Heart right ventricle (tissue), 16 donors: ENCODE measurements at places on chromosomes 12 and 14. TPM values are rescaled to one million over a fixed set of nuclear protein-coding genes. Genes with fewer than 3 reads are reported as not detected.

Gene KRT6C
- total RNA-seq = not detected

Gene NINJ2
- 9.2 TPM for total RNA-seq

Gene G2E3
- 7.4 TPM for total RNA-seq

Gene RDH12
- total RNA-seq = not detected

Gene CPSF2
- 47.4 TPM for total RNA-seq

Gene HOMEZ
- total RNA-seq = 9.8 TPM

Gene CMA1
- not detected for total RNA-seq

Gene CRACR2A
- total RNA-seq = 6.2 TPM

Gene PDZRN4
- 0.28 TPM for total RNA-seq

Gene DTX1
- 1.7 TPM for total RNA-seq

Gene MMP17
- total RNA-seq = 0.67 TPM

Gene KCNH5
- total RNA-seq = not detected

Gene RND1
- total RNA-seq = 1.1 TPM

Gene SYNDIG1L
- 0.15 TPM for total RNA-seq

GRCh38 chr14:53153702-53154112 lies 584 bp upstream of the DDHD1 start:
- H3K4me3 ChIP-seq = peak overlapping the region; percentile 92
- H3K36me3 ChIP-seq = no peaks in the 10 kb centered on the region

GRCh38 chr12:22899184-22899583 lies 274.2 kb downstream of the ETNK1 start:
- no peak overlapping the region for H3K27ac ChIP-seq
- no peaks in the 10 kb centered on the region for H3K27me3 ChIP-seq
- DNase-seq = no peak

- peak overlapping the region; percentile 30 for H3K27ac ChIP-seq
- H3K27me3 ChIP-seq = no peaks in the 10 kb centered on the region
- no peak overlapping the region for H3K4me3 ChIP-seq
- peaks cover 9% of the 10 kb centered on the region for H3K4me1 ChIP-seq
- H3K36me3 ChIP-seq = peaks cover 97% of the 10 kb centered on the region
Observed at GRCh38 chr12:45406988-45407850, 191.3 kb downstream of the ANO6 start.

GRCh38 chr12:87861791-87862190 lies 167.4 kb downstream of the C12orf50 start:
- no peak for DNase-seq
- no peak overlapping the region for H3K27ac ChIP-seq
- no peak overlapping the region for H3K4me3 ChIP-seq
- no peaks in the 10 kb centered on the region for H3K4me1 ChIP-seq

GRCh38 chr14:71400871-71401321 lies 493.6 kb downstream of the PCNX1 start:
- no peaks in the 10 kb centered on the region for H3K36me3 ChIP-seq
- H3K27ac ChIP-seq = no peak overlapping the region
- no peak overlapping the region for H3K4me3 ChIP-seq
- no peaks in the 10 kb centered on the region for H3K27me3 ChIP-seq

- DNase-seq = no peak
- no peaks in the 10 kb centered on the region for H3K36me3 ChIP-seq
- H3K4me1 ChIP-seq = no peaks in the 10 kb centered on the region
- no peaks in the 10 kb centered on the region for H3K27me3 ChIP-seq
- H3K4me3 ChIP-seq = no peak overlapping the region
- H3K27ac ChIP-seq = no peak overlapping the region
Observed at GRCh38 chr14:52402812-52403526, 88.9 kb downstream of the PTGER2 start.

- DNase-seq = no peak
- H3K27ac ChIP-seq = no peak overlapping the region
- no peaks in the 10 kb centered on the region for H3K36me3 ChIP-seq
Observed at GRCh38 chr12:63206909-63207308, 55.9 kb upstream of the AVPR1A start.

- no peaks in the 10 kb centered on the region for H3K27me3 ChIP-seq
- DNase-seq = no peak
- H3K4me1 ChIP-seq = peaks cover 26% of the 10 kb centered on the region
- H3K27ac ChIP-seq = no peak overlapping the region
Observed at GRCh38 chr12:94100211-94100627, 48.2 kb upstream of the PLXNC1 start.

DNA sequence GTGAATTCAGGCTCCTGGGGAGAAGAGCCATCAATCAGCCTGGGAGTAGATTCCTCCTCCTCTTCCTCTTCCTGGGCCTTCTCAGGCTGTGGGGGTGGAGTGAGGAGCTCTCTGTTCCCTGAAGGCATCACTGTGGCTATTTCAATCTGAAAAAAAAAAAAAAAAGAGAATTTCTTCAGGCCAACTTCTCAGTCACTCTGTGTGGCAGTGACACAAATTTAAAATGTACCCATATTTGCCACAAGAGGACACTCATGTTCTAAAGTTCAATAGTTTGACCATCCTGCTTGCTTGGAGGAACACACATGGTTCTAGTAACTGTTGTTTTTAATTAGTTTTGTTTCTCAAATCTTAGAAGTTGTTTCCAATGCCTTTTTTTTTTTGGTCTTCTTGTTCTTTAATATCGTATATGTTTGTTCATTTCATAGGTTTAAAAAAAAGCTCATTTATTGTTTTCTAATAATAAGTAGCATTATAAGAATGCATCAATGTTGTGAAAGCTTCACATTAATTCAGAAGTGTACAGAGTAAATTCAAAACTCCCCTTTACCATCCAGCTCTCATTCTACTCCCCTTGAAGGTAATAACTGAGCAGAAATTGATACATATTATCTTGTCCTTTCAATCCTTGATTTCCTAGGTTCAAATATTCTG lies 23.3 kb upstream of the CCER1 start:
- peak; percentile 15 for DNase-seq
- H3K4me1 ChIP-seq = no peaks in the 10 kb centered on the region
- H3K36me3 ChIP-seq = no peaks in the 10 kb centered on the region
- H3K27me3 ChIP-seq = no peaks in the 10 kb centered on the region

- H3K27me3 ChIP-seq = no peaks in the 10 kb centered on the region
- no peaks in the 10 kb centered on the region for H3K36me3 ChIP-seq
- H3K4me1 ChIP-seq = no peaks in the 10 kb centered on the region
- no peak for DNase-seq
- no peak overlapping the region for H3K27ac ChIP-seq
Observed at GRCh38 chr14:66231820-66232219, 254.4 kb upstream of the CCDC196 start.

- no peaks in the 10 kb centered on the region for H3K27me3 ChIP-seq
- no peak overlapping the region for H3K27ac ChIP-seq
- no peak for DNase-seq
- H3K36me3 ChIP-seq = peaks cover 79% of the 10 kb centered on the region
Observed at GRCh38 chr12:132653567-132654290, 33.4 kb downstream of the POLE start.

GRCh38 chr14:20935303-20935984 lies 19.8 kb upstream of the RNASE2 start:
- no peak for DNase-seq
- no peaks in the 10 kb centered on the region for H3K36me3 ChIP-seq
- H3K4me3 ChIP-seq = no peak overlapping the region
- no peak overlapping the region for H3K27ac ChIP-seq
- H3K27me3 ChIP-seq = peaks cover 12% of the 10 kb centered on the region
- H3K4me1 ChIP-seq = no peaks in the 10 kb centered on the region

DNA sequence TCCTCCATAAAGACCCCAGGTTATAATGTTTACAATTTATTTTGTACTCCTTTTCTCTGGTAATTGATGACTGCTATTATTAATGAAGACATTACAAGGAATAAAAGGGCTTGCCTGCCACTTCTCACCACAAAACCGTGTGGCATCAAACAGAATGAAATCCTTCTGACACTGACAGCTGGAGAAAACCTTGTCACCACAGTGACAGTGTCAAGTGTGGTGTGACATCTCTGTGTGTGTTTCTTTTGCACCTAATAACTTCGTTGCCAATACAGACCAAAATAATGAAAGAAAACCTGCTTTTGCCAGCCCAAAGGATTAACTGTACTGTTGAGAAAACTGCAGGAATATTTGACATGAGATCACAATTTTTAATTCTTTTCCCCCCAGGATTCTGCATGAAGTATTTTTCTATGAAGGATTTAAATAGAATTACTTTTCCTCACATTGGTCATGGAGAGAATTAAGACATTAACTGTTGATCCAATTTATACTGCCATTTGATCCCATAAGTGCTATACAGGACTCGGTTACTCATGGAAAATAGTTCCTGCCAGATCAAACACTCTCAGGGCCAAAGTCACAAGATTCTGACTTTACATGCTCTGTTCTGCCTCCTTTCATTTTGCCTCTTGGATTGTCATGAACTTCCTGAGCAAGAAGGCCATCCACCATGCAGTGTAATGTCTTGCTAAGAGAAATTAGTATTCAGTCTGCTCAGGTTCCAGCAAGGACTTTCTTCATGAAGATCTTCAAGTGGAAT lies 60.4 kb upstream of the IFNG-AS1 start:
- peaks cover 9% of the 10 kb centered on the region for H3K4me1 ChIP-seq
- peak overlapping the region; percentile 70 for H3K27ac ChIP-seq
- no peak for DNase-seq
- H3K36me3 ChIP-seq = no peaks in the 10 kb centered on the region
- no peak overlapping the region for H3K4me3 ChIP-seq

GRCh38 chr14:49056021-49056420 lies 530.2 kb downstream of the RPS29 start:
- H3K27me3 ChIP-seq = no peaks in the 10 kb centered on the region
- no peaks in the 10 kb centered on the region for H3K4me1 ChIP-seq
- no peak overlapping the region for H3K4me3 ChIP-seq
- no peak overlapping the region for H3K27ac ChIP-seq
- no peak for DNase-seq

DNA sequence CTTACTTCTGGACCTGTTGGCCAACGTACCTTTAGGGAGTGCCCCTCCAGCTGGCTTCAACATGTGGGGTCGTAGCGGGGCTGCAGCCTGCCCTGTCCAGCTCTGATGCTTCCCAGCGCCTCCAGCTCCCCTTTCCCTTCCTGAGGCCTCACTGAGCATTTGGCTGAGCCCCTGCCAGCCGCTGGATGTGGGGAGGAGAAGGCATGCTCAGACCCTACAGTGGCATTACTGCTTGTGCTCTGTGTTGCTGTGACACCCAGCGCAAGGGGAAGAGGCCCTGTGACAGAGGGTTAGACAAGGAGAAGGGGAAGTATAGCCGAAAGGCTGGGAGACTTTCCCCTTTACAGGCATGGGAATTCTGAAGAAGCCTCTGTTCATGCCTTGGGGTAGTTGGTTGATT lies 145.9 kb downstream of the PRKCH start:
- no peak overlapping the region for H3K4me3 ChIP-seq
- H3K27me3 ChIP-seq = no peaks in the 10 kb centered on the region
- H3K4me1 ChIP-seq = peaks cover 68% of the 10 kb centered on the region
- peak overlapping the region; percentile 75 for H3K27ac ChIP-seq

DNA sequence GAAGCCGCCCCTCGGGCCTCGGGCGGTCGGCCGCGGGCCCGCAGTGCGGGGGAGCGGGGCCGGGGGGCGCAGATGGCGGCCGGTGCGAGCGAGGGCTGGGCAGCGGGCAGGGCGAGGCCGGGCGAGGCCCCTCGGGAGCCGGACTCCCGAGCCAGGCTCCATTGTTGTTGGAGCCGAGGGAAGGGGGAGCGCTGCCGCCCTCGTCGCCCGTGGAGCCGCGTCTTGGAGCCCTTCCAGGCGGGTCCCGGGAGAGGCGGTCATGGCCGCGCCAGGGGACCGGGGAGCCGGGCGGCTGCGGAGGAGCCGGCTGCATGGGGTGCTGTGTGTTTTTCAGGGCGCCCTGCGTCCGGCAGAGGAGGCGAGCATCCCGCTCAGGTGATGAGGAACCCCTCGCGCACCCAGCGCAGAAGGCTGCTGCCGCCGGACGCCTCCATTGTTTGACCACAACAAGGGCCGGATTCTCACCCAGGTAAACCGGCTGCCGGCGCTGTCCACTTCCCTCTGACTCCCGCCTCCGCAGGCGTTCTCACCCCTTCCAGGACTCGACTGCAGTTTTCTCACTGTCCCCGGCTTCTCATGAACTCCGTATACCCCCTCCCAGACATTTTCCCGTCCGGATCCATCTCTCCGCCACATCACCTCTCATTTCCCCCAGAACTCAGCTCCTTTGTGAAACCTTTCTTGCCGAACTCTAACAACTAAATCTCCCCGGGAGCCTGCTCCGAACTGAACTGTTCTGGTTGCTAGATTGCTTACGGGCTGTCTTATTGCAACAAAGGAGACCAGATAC lies 732 bp downstream of the ZNF664 start:
- H3K27me3 ChIP-seq = no peaks in the 10 kb centered on the region
- DNase-seq = peak; percentile 49
- H3K4me1 ChIP-seq = peaks cover 17% of the 10 kb centered on the region
- H3K4me3 ChIP-seq = peak overlapping the region; percentile 73

- no peak for DNase-seq
- no peaks in the 10 kb centered on the region for H3K27me3 ChIP-seq
- H3K4me3 ChIP-seq = no peak overlapping the region
- H3K36me3 ChIP-seq = no peaks in the 10 kb centered on the region
- H3K4me1 ChIP-seq = no peaks in the 10 kb centered on the region
Observed at GRCh38 chr14:31787377-31787776, 226.2 kb downstream of the NUBPL start.

GRCh38 chr12:95672166-95672565 lies 118.4 kb downstream of the NTN4 start:
- peaks cover 4% of the 10 kb centered on the region for H3K36me3 ChIP-seq
- no peak overlapping the region for H3K4me3 ChIP-seq
- peaks cover 21% of the 10 kb centered on the region for H3K4me1 ChIP-seq
- DNase-seq = no peak
- no peak overlapping the region for H3K27ac ChIP-seq
- H3K27me3 ChIP-seq = no peaks in the 10 kb centered on the region

DNA sequence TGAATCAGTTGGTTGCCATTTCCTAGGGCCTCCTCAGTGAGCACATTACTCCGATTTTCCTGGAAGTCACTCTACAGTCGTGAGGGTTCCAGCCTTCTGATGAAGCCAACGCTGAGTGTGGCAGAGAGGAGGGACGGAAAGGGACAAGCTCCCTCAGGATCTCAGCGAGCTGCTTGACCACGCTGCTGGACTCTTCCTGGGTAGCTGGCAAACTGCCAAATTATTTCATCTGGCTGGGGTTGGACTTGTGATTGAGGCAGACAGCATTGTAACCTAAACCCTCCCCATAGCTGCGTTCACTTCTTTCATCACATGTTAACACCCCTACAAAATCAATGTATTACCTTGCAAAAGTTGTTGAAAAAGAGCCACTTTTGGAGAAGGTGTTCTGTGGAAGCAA lies 69.6 kb upstream of the CHST11 start:
- no peaks in the 10 kb centered on the region for H3K36me3 ChIP-seq
- H3K27ac ChIP-seq = no peak overlapping the region
- DNase-seq = no peak

- no peak overlapping the region for H3K27ac ChIP-seq
- no peaks in the 10 kb centered on the region for H3K4me1 ChIP-seq
- H3K4me3 ChIP-seq = no peak overlapping the region
- no peaks in the 10 kb centered on the region for H3K27me3 ChIP-seq
Observed at GRCh38 chr12:94571556-94571955, 78.8 kb downstream of the TMCC3 start.

GRCh38 chr12:100913872-100914592 lies 119.5 kb downstream of the ANO4 start:
- H3K4me1 ChIP-seq = no peaks in the 10 kb centered on the region
- no peak for DNase-seq
- H3K27ac ChIP-seq = no peak overlapping the region
- no peaks in the 10 kb centered on the region for H3K36me3 ChIP-seq
- no peak overlapping the region for H3K4me3 ChIP-seq
